Hindlimb muscle (tissue), 1 donor: ENCODE measurements at places on chromosomes 4 and X. TPM values are rescaled to one million over a fixed set of nuclear protein-coding genes. Genes with fewer than 3 reads are reported as not detected.

DNA sequence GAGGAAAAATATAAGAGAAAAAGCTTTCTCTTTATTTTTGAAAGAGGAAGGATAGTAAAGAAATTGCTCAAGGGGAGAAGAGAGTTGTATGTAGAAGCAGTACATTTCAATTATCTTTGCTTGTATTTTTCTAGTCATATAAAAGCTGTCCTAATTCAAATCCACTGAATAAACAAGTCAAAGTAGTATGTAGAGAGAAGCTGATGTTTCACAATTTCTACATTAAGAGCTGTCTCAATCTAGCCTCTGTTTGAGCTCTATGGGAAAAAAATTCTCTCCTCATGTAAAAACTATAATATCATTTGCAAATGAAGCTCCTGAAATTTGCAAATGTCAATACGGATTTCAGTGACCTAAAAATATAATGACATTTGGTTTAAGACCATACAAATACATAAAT, 52.6 kb downstream of the CHM start:
- no peak for DNase-seq

- no peak for DNase-seq
Observed at GRCh38 chrX:71450433-71451106, 82.3 kb upstream of the OGT start.

- DNase-seq: no peak
Observed at GRCh38 chrX:73758250-73758649, 195.3 kb downstream of the CHIC1 start.

- DNase-seq: no peak
Observed at GRCh38 chr4:102493794-102494193, 7.4 kb upstream of the NFKB1 start.

DNA sequence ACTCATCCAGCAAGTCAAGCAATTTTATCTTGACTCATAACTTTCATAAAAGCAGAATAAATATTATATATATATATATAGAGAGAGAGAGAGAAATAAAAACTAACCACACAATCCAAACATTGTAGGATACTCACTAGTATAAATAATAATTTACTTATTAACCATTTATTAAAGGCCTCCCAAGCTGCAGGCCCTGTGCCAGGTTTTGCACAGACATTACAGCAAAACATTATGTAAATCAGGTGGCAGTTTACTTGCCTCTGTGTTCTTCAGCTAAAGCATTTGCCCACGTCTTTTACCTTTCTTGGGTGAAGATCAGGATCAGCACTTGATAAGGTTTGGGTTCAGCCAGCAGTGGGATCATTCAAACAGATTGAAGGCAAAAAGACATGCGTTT, 75.6 kb downstream of the CLDN22 start:
- no peak for DNase-seq

UGT2B11 gene
- not detected for polyA plus RNA-seq

DNA sequence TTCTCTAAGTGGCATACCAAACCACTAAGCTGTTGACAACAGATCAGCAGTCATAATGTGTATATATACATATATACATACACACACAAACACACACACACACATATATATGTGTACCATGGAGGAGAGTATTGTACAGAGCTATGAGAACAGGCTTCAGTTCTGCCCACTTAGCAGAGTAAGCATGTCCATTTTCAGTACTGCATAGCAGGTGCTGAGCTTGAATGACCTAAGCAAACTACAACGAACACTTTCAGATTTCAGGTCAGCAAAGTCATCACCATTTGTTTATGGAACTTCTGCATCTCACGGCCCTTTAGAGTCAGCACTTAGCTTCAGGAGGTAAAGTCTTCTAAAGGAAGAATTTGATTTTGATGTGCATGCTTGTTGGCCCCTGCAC, 735.8 kb upstream of the ATOH1 start:
- DNase-seq: no peak

- no peak for DNase-seq
Observed at GRCh38 chr4:16302648-16303047, 76.4 kb upstream of the TAPT1 start.

MUC7 gene
- not detected for polyA plus RNA-seq

DNA sequence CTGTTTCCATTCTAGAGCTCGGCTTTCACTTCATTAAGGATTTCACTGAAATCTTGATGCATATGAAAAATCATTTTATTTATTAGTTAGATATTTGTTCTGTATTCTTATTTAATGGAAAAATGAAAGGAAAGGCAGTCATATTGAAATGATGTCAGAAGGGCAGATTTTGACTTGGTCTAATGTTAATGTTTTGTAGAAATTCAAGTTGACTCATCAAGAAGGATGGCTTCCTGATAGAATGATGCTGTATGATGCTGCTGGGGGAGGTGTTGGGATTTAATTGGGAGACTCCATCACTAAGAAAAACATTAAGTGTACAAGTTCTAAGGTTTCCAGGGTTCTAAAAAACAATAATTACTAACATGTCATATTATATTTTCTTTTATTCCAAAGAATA, 204.8 kb downstream of the PDGFC start:
- DNase-seq: no peak

DNA sequence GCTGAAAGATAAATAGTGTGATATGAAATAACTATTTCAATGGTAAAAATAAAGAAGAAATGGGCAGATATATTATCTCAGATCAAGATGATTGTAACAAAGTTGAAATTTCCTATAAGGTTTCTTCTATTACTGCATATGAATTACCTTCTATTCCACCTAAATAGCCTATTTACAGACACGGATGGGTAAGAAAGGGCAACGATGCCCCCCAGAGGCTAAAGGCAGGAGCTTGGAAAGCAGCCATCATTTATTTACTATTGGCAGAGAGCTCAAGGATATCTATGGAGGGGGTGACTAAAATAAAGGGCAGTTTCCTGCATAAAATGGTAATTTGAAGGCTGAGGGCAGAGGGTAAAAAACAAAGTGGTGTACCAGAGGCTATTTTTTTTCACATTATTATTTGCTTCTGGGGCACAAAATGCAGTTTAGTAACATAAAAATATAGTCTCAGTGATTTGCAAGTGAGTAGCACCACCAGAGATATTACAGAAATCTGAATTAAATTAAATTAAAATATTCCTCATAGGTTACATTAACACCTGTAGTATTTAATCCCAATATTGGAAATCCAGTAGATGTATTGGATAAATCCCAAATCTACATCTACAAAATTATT, 123.1 kb downstream of the BTC start:
- DNase-seq: no peak

GRCh38 chr4:127007305-127007704, 625.5 kb upstream of the INTU start:
- DNase-seq: no peak

DNA sequence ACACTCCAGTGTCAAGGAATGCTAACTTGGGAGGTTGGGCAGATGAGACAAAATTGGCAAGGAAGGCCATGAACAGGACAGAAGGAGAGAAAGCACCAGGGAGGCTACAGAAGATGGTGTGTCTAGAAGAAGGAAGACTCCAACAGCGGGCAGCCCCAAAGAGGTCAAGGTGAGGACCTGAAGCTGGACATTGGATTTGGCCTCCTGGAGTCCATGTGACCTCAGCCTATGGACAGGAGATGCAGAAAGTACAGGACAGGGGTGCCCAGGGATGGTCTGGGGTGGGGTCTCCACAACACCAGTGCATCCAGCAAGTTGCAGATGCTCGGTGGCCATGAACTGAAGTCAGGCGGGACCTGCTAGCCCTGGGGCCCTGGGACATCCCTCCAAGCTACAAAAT, 86.2 kb downstream of the JAKMIP1 start:
- no peak for DNase-seq

ARHGAP36 gene
- polyA plus RNA-seq: 522 TPM

VCX3A gene
- polyA plus RNA-seq: not detected

GRCh38 chrX:21738210-21738949, 19.5 kb downstream of the SMPX start:
- no peak for DNase-seq

DNA sequence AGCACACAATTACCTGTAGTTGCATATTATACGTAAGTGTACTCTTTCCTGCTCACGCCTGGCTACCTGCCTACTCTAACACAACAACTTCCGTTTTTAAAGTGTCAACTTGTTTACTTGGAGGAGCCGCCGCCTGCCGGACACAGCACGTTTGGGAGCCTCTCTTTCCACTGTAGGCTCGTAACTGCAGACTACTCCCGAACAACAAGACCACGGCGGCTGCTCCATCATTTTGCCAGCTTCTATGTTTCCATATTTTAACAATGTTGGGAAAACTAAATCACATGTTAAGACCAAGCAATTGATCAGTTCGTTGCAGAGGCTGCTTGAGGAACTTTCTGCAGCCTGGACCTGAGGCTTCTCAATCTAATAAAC, 841 bp downstream of the MTNR1A start:
- peak; percentile 20 for DNase-seq

GRCh38 chr4:111502626-111503025, 642.6 kb upstream of the FAM241A start:
- DNase-seq: no peak

DNA sequence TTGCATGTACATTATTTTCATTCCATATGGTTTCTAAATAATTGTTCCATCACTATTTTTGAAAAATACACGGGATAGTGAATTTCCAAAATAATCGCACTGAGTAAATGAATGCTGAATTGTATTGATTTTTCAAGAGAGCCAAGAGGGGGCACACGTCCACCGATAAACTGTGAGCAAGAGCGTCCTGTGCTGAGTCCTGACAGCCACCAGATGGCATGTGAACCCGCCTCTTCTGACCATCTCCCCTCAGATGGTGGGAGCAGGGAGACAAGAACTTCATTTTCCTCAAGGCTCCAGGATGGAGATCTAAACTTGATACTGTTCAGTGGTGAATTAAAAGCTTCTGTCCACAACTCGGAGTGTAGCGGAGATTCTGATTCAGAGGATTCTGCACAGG, 30.6 kb upstream of the IL9R start:
- no peak for DNase-seq

GRCh38 chrX:22481436-22481835, 208.7 kb downstream of the CBLL2 start:
- peak; percentile 37 for DNase-seq

DNA sequence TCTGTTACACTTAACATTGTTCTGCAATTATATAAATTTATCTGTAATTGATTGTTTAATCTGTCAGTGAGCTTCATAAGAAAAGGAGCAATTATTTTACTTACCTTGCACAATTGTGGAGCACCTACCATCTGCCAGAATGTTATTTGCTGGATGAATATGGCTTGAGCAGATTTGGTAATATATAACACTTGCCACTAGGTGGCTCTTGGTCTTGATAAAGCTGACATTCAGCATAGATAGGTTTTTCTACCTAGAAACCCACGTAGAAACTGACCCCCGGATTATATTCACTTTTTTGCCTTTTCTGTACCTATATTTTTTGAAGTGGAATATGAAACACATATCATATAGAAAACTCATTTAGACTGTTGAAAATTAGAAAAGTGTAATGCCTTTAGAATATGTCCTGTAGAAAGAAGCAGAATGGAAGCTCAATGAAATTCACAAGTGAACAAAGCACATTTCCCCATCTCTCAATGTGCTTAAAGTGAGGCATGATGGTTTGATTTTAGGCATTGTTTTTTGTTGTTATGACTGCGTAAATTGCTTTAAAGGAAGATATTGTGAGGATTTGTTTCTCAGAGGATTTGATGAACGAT, 9.5 kb downstream of the RBPJ start:
- DNase-seq: peak; percentile 32

DNA sequence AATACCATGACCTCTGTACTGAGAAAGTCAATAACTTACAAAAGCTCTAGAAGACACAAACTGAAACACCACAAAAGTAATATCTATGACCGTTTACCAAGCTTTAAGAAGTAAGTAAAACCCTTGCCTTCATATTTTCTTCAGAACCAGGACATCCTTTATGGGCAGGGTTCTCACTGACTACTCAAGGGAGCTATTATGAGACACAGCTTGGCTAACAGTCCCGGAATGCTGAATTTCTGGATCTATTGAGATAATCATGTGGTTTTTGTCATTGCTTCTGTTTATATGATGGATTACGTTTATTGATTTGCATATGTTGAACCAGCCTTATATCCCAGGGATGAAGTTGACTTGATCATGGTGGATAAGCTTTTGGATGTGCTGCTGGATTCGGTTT, 19.9 kb upstream of the CDS1 start:
- DNase-seq: no peak

DNA sequence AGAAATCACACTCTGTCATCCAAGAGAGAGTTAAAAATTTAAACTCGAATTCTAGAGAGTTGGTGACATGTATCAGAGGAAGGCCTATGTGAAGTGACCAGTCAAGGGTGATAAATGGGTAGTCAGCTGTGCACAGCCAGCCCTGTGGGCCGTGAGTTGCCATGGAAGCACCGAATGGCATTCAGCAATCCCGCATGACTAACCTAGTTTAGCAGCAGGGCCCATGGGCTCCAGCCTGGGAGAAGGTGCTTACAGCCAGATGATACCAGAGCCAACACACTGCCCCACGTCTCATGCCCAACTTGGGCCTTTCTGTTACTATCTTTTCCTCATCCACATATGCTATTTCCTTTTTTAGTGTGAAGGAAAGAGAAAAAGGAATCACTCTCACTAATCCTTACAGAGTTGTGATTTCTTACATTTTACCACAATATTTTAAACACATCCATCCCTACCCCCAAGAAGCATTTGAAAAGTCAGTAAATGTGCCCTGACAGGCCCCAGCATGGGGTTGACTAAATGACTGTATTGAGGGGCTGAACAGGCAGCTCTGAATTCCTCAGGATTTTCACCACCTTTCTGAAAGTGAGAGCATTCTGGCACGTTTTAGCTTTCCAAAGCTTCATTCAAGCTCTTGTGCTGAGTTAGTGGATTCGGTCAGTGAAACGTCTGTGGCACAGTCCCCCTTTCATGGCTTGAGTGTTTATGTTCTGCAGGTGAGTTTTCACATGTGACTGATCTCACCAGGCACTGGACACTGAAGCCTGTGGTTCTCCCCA, 104.2 kb downstream of the AFF1 start:
- no peak for DNase-seq
